Umbilical cord (tissue), 2 donors: ENCODE measurements at places on chromosomes 3 and 15.

DNA sequence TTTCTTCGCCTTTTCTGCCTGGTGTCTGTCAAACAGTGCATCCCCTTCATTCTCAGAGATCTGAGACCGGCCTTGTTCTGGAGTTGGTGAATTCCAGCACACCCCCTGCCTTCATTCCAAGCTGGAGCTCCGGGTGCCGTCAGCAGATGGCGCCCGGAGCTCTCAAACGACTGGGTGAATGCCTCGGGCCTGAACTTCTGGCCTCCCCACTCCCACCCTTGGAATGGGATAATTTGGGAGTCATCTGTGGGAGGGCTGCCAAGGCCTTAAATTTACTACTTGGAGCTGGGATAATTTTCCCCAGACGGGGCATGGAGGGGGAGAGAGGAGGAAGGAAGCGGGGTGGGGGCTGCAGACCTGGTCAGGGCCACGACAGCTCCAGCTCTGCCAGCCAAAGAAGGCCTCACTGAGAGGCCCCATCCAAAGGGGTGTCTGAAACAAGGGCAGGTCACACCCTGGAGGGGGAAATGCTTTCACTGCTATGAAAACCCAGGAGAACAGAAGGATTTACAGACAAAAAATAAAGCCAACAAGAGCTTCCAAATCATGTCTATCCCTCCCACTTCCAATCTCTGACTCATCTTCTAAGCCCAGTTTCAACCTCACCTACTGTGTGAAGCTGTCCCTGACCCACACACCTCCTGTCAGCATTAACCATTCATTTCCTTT, 187.9 kb downstream of the OPA1 start:
- DNase-seq, result peak; percentile 94

- DNase-seq, result no peak
These were observed 49.9 kb downstream of the LINGO1 start for GRCh38 chr15:77582763-77583162.

DNA sequence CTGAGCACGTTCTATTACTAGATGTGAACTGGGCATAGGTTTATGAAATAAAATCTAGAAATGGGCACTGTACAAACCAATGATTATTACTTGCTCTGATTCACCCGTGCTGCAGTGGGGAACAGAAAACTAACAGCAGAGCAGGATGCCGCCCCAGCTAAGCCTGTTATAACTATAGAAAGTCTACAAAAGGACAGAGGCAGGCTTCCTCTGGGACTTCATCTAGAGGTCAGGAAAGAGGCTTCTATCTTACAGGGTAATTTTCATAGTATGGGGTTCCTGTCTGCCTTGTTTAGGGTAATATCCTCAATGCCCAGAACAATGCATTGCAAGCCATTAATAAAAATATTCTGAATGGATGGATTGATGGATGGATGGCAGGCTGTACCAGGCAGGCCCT, 177.0 kb upstream of the TBL1XR1 start:
- no peak for DNase-seq

GRCh38 chr15:99850517-99850916, 117.3 kb upstream of the LYSMD4 start:
- DNase-seq, result no peak

GRCh38 chr15:101206176-101206591, 45.7 kb downstream of the CHSY1 start:
- no peak for DNase-seq

DNA sequence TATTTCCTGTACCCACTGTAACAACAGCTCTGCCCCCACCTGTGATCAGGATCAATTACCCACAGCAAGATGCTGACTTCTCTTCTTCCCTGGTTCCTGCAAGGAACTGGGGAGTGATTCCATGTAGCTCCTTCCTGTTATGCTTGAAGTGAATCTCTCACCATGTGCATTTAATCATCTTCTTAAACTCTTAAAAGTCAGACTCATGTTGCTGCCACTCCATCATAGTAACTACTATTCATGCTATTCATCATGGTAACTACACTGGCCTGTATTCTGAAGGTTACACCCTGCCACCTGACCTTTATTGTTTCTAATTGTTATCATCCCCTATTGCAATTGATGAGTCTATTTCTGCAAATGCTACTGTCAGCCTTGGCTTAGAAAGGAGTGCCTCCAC, 89.5 kb downstream of the SUCNR1 start:
- no peak for DNase-seq

GRCh38 chr3:43688245-43688650, 2.5 kb upstream of the ABHD5 start:
- no peak for DNase-seq

DNA sequence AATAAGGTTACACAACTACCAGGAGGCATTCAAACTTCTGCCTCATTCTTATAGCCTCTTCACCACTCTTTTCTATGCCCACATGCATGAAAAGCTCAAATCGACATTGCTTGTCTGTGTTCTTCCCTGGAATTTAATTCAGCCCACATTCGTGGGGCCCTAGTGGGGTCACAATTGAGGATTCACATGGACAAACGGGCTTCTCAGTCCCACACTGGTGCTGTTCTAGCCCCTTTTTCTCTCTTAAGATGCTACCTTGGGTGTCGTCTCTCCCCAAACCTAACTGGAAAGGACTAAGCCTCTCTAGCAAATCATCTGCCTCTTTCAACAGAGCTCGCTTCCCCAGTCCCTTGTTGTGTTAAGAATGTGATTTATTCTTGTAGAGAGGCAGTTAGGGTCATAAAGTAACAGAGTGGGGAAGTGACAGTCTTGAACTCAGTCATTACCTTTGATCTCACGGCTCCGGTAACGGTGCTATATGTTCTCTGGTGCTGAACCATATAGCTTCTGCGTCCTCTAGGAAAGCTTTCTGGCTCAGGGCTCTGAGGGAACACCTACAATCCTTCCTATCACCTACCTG, 4.9 kb downstream of the LPP start:
- DNase-seq, result no peak

DNA sequence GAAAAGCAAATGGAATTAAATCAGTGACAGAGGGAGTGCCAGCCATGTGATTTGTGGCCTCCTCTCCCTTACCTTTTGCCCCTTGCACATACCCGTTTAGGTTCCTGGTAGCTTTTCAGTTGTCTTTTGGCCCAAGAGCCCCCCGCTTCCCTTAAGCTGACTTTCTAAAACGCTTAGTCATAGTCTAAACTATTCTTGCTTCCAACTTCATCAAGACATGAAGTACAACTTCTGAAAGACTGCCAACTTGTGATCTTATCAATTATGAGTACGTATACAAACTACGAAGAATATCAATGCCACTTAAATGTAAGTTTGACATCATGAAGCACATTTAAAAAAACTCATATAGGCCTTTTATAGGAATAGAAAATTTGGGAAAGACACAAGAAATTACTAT, 61.9 kb downstream of the EIF3J start:
- DNase-seq, result no peak

DNA sequence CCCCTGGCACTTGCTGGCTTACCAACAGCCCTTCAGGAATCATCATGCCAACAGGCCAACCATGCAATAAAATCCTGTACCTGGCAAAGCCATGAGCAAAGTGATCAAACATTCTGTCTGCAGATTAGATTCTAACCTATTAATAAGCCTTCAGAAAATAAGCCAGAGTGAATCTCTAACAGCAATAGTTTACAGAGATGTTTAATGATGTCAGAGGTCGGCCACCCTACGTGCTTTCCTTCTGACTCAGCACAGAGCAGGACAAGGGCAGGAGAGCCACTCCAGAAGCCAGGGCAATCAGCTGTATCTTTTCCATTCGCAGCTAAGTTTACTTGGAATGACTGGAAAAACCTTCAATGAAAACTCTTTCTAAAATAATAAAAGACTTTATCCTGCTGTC, 13.1 kb downstream of the COL8A1 start:
- DNase-seq, result peak; percentile 60

DNA sequence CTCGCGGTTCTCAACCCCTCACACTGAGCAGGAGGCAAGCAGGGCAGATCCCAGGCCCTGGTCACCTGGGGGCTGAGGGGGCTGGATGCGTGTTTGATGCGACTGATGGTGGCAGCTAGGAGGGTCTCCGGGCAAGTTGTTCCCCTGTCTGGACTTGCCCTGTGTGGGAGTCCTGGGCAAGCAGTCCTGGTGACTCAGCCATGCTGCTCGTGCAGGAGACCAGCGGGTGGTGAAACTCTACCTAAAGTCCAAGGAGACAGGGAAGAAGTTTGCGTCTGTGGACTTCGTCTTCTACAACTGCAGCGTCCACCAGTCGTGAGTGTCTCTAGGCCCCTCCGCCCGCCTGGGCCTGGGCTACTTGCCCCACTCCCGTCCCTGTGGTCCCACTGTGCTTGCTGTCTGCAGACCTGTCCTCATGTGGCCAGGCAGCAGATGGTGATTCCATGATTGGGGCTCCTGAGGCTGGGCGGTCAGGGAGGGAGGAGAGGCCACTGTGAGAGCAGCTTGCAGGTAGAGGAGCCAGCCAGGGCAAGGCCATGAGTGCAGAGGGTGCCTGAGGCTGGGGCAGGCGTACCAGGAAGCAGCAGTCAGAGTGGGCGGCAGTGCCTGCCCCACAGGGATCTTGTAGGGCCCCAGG, 23.1 kb downstream of the PLXNA1 start:
- DNase-seq, result no peak

GRCh38 chr3:148938306-148938705, 53.0 kb upstream of the GYG1 start:
- no peak for DNase-seq

DNA sequence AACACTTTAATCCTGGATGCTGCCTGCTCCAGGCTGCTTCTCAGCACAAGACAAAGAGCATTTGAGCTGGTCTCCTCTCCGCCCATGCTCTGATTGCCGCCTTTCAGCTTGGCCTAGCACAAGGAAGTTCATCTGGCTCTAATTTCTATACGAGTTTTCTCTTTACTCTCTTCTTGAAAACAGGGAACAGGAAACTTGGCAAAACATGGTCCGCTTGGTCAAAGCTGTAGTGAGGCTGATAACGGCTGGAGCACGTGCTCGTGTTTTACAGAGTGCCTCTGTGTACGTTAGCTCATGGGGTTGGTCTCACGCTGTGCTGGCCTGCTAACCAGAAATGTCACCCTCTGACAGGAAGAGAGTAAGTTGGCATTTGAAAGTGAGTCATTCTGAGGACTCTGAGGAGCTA, 19.2 kb downstream of the RARRES1 start:
- DNase-seq, result peak; percentile 51

DNA sequence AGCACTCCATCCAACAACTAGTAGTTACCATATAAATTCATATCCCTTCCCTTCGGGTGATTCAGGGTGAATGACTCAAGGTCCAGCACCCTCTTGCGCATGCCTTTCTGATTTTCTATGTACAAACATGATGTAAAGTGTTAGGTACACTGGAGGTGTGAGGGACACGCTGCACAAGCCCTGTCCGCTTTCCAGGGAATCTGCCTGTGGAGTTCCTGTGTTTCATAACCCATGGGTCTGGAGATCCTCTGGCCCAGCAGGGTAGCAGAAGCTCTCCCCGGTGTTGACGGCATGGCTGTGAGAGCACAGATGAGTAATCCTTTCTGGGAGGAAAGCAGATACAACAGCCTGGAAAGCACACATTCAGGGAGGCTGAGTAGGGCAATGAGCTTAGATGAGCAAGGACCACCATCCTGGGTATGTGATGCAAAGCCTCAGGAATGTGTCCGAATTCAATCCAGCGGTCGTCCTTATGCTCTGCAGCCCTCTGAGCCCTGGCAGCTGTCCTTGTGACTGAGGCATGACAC, 142.9 kb upstream of the TP63 start:
- DNase-seq, result no peak

- DNase-seq, result no peak
These were observed 43.8 kb downstream of the SLC2A2 start for GRCh38 chr3:170982733-170983132.

DNA sequence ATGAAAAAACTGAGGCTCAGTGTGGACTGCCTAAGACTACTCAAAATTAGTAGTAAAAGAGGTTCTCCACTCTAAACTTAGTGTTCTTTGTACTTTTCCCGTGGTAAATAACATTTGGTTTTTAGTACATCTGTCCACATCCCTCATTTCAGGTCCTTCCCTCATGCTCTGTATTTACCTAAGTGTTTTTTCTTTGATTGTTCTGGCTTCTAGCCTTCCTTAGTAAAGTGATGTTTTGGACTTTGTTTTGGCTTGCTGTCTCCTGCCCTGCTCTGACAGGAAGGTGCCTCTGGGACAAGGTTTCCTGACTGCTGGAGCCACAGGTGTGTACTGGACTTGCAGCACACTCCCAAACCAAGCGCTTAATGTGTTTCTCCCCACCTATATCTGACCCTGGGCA, 29.9 kb upstream of the ALDH1A2 start:
- DNase-seq, result no peak

- DNase-seq, result peak; percentile 58
These were observed 171.9 kb downstream of the FMN1 start for GRCh38 chr15:33022629-33023028.

- DNase-seq, result no peak
These were observed 188.8 kb upstream of the ARL6 start for GRCh38 chr3:97575742-97576141.

GRCh38 chr3:85370341-85370740, 411.6 kb downstream of the CADM2 start:
- DNase-seq, result no peak

- no peak for DNase-seq
These were observed 73.4 kb upstream of the HACD2 start for GRCh38 chr3:123658118-123658851.

GRCh38 chr15:79322945-79323344, 12.0 kb downstream of the TMED3 start:
- DNase-seq, result no peak
